Retinal pigment epithelial cell (primary cell): ENCODE measurements at places on chromosomes 12 and 14.

GRCh38 chr12:125149160-125150108 lies 84.2 kb downstream of the AACS start:
- DNase-seq, result no peak

DNA sequence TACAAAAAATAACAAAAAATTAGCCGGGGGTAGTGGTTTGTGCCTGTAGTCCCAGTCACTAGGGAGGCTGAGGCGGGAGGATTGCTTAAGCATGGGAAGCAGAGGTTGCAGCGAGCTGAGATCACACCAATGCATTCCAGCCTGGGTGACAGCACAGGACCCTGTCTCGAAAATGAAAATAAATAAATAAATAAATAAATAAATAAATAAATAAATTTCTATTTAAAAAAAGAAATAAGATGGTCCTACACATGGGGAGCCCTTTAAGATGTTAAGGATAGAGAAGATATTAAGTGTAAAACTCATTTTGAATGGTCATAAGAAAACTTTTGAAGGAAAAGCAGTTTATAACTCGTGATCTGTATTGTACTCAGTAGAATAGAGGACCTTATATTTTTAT lies 8.2 kb upstream of the MRPL42 start:
- no peak for DNase-seq

DNA sequence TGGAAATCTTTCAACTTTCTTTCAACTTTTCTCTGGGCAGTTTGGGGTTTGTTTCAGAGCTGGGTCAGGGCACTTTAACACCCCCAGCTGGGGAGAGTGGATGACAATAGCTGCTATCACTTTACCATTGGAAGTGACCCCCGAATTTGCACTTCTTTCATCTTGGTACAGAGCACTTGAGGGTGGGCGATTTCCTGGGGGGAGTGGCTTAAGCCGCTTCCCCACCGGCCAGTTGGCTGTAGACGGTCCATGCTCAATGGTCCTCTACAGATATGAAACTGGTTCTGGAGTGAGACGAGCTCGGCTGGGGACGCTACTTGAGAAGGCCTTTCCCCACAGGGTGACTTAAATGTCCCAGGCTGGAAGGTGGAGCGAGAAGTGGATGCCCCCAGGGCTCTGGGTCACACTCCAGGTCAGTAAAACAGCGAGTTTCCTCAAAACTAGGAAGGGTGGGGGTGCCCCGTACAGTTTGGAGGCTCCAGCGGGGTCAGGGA lies at the start of gene VRTN:
Gene VRTN (plus strand): TSS at position 231 of the 494 bp plus-strand sequence. CDS start 8,313 bp downstream, outside the sequence.
- DNase-seq, result no peak

GRCh38 chr12:11748903-11749302 lies 99.4 kb downstream of the ETV6 start:
- DNase-seq, result no peak

DNA sequence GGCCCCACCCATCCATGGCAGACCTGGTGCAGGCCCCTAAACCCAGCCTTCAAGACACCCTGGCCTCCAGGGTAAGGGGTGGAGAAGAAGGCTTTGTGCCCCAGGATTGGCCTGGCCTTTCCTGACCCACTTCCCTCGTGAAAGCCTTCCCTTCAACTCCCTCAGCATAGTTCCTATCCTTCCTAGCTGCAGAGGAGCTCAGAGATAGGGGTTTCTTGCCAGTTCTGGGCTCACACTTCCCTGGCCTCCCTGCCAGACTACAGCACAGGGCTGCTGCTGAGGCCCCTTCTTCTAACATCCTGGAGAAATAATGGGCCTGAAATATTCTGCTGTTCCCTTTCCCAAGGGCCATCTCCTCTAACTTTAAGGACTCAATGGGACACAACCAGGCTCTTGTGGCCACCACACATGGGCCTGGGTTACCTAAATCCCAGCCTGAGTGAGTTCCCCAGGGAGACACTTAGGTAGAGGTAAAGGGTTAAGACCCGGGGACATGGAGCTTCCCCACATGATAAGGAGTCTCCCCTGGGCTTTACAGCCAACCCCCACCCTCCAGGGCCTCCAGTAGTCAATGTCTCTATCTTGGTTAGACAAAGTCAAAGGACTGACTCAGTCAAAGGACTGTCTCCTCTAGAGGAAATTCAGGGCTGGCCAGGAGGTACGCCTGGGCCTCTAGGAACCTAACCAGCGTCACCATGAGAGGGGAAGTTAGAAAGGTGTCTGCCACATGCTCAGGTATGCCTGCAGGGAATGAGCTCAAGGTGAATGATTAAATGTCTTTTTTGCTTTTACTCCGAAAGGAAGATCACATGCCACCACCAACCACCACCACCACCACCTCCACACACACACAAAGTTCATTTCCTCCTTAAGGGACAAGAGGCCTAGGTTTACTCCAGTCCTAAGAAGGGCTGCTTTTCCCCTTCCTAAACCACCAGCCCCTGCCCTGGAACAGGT lies 7.1 kb downstream of the ZFP36L1 start:
- no peak for DNase-seq
